A673 (cell line): ENCODE measurements at places on chromosomes 11 and 22. TPM values are rescaled to one million over a fixed set of nuclear protein-coding genes. Genes with fewer than 3 reads are reported as not detected.
A peak's percentile ranks its signal among the peaks of the same experiment; 100 is the strongest.

The USH1C gene
- total RNA-seq = not detected in 2 replicates

- H3K36me3 ChIP-seq = no peaks in the 10 kb centered on the region
- DNase-seq = no peak
- no peak overlapping the region for H3K27ac ChIP-seq
- H3K4me3 ChIP-seq = no peak overlapping the region
- peaks cover 4% of the 10 kb centered on the region for H3K4me1 ChIP-seq
- peaks cover 18% of the 10 kb centered on the region for H3K27me3 ChIP-seq
Observed at GRCh38 chr11:130414107-130415080, 14.0 kb downstream of the ADAMTS8 start.

GRCh38 chr22:43396934-43397457 lies 14.8 kb upstream of the MPPED1 start:
- no peak for DNase-seq
- H3K27ac ChIP-seq = no peak overlapping the region
- H3K4me3 ChIP-seq = no peak overlapping the region
- H3K4me1 ChIP-seq = no peaks in the 10 kb centered on the region

DNA sequence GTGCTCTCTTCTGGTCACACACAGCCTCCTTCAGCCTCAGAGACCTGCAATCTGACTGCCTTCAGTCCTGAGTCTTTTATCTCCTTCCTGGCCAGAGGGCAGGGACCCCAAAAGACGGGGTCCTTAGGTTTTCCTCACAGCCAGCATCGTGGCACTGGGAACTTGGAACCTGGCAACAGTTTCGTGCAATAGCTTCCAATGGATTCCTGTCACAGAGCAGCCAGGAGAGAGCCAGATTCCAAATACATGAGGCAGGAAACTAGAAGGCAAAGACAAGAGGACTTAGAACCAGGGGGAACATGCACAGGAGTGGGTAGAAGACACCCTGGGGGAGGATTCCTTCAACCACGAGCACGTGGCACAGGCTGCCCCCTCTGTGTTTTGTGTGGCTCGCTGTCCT lies 48.6 kb downstream of the C11orf91 start:
- no peak overlapping the region for H3K27ac ChIP-seq
- DNase-seq = no peak
- H3K4me3 ChIP-seq = no peak overlapping the region
- H3K4me1 ChIP-seq = no peaks in the 10 kb centered on the region

DNA sequence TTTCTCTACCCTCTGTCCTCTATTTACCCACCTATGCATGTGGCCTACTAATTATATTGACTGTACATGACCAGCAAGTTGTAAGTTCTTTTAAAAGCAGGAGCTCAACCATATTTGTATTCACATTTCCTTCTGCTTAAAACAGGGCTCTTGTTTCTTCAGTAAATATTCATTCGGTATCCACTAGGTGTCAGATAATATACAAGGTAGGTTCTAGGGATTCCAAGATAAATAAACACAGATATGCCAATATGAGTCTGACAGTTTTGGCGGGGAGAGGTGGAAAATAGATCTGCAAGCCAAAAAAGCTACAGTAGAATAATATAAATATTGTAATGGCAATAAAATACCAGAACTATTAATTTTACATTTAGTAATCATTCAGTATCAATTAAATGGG lies 15.3 kb upstream of the RAB30 start:
- no peaks in the 10 kb centered on the region for H3K4me1 ChIP-seq
- no peak overlapping the region for H3K4me3 ChIP-seq
- peak; percentile 23 for DNase-seq
- no peaks in the 10 kb centered on the region for H3K36me3 ChIP-seq
- no peak overlapping the region for H3K27ac ChIP-seq

The MGAT3 gene
- total RNA-seq = 2.7 and 5.8 TPM in 2 replicates

The PRR33 gene
- total RNA-seq = not detected in 2 replicates

DNA sequence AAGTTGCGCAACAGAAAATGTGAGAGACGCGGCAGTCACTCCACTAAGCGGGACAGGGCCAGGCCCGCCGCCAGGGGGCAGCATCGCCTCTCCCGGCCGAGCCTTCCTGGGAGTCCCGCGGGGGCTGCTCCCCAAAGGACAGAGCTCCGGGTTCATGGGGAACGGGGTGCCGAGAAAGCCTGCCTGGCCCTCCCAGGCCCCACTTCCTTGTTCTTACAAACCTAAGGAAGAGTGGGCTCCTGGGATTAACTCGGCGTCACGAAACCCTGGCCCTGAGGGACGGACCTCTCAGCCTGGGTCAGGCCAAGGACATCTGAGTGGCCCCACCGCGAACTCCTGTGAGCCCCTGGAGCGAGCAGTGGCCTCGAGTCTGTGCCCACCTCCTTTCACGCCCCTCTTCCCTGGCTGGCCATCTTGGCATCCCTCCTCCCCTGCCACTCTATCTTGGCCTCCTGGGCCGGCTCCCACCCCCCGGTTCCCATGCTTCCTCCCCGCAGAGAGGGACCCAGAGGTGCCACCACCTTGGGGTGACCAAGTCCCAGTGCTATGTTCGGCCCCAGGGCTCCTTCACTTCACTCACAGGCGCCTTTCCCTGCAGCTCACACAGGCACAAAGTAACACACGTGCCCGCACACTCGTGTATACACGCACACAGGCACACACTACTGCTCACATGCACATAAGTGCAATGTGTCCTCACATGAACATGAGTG lies 99.9 kb upstream of the FGF3 start:
- peaks cover 3% of the 10 kb centered on the region for H3K27me3 ChIP-seq
- no peak overlapping the region for H3K27ac ChIP-seq
- peaks cover 6% of the 10 kb centered on the region for H3K4me1 ChIP-seq
- H3K4me3 ChIP-seq = no peak overlapping the region

DNA sequence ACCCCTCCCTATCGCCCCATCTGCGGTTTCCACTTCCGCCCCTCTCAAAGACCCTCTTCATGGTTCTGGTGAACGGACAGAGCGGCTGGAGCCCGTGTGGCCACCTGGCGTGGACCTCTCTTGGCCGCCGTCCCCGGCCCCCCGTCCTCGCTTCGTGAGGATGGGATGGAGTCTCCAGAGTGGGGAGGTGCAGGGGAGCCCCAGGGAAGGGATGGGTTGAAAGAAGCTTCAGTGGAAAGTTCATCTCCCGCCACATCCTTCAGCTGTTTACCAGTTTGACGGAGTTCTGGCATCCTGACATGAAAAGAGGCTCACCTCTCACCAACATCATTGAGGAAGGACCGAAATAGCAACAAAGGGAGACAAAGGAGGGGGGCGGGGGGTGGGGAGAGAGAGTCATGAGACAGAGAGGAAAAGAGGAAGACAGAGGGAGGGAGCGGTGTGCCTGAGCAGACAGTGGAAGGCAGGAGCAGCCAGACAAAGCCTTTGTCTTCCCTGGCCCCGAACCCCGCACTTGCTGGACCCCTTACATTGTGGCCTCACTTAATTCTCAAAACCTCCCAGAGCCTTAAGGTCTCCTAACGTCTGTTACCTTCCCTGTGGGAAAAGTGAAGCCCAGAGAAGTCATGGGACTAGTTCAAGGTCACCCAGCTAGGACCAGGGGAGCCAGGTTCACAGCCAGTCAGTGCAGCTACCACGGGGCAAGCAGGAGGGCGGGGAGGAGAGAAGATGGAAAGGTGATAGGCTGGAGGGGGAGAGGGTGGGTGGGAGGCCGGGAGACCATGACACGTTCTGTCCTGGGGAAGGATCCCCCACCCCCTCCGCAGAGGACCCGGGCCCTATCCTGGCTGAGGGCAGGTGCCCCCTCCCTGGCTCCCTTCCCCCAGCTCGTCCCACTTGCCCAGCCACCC lies 54.9 kb downstream of the CD6 start:
- no peaks in the 10 kb centered on the region for H3K27me3 ChIP-seq
- no peak overlapping the region for H3K4me3 ChIP-seq
- H3K4me1 ChIP-seq = peaks cover 4% of the 10 kb centered on the region
- no peaks in the 10 kb centered on the region for H3K36me3 ChIP-seq
- DNase-seq = no peak
- no peak overlapping the region for H3K27ac ChIP-seq

- H3K27ac ChIP-seq = peak overlapping the region; percentile 80
- H3K4me3 ChIP-seq = peak overlapping the region; percentile 80
- peaks cover 2% of the 10 kb centered on the region for H3K36me3 ChIP-seq
- no peak for DNase-seq
- H3K27me3 ChIP-seq = no peaks in the 10 kb centered on the region
- H3K4me1 ChIP-seq = peaks cover 23% of the 10 kb centered on the region
Observed at GRCh38 chr22:30326255-30326705, 461 bp downstream of the TBC1D10A start.

The MISFA gene
- total RNA-seq = 4.6 and 5.8 TPM in 2 replicates

- DNase-seq = no peak
- no peaks in the 10 kb centered on the region for H3K27me3 ChIP-seq
- peaks cover 87% of the 10 kb centered on the region for H3K36me3 ChIP-seq
- no peak overlapping the region for H3K4me3 ChIP-seq
- H3K27ac ChIP-seq = peak overlapping the region; percentile 28
Observed at GRCh38 chr11:83713708-83714107, 427.5 kb upstream of the CCDC90B start.

The CRYAB gene
- total RNA-seq = 0.87 and 1.6 TPM in 2 replicates

- H3K4me3 ChIP-seq = no peak overlapping the region
- peak; percentile 77 for DNase-seq
- H3K27me3 ChIP-seq = no peaks in the 10 kb centered on the region
- H3K4me1 ChIP-seq = no peaks in the 10 kb centered on the region
Observed at GRCh38 chr11:95764267-95764898, 25.2 kb downstream of the FAM76B start.

DNA sequence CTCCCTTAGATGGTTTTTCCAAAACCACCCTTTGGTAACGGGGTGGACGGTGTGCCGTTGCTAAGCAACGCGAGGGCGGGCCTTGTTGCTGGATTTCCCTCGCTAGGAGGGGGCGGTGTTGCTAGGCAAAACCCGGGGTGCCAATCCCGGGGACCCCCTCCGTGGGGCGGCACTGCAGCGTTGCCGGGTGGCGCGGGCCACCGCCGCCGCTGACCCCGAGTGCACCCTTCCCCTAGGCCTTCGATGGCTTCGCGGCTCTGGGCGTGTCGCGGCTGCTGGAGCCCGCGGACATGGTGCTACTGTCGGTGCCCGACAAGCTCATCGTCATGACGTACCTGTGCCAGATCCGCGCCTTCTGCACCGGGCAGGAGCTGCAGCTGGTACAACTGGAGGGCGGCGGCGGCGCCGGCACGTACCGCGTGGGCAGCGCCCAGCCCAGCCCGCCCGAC lies 8.9 kb downstream of the EHBP1L1 start:
- H3K36me3 ChIP-seq = peaks cover 5% of the 10 kb centered on the region
- no peak overlapping the region for H3K27ac ChIP-seq
- H3K4me1 ChIP-seq = no peaks in the 10 kb centered on the region
- H3K4me3 ChIP-seq = no peak overlapping the region

The RASSF10 gene
- 0.15 TPM in 1 of 2 replicates, not detected in the other for total RNA-seq

DNA sequence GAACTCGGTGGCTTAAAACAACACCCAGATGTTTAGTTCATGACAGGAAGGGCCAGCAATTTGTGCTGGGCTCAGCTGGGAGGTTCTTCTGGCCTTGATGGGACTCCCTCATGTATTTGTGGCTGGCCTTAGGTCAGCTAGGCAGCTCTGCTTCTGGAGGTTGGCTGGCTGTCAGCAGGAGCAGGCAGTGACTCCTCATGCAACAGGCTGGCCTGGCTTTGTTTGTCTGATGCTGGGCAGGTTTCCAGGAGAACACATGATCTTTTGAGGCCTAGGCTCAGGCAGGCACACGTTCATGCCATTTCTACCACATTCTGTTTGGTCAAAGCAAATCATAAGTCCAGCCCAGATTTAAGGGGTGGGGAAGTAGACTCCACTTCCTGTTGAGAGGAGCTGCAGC lies 571.2 kb downstream of the TBC1D22A start:
- H3K4me1 ChIP-seq = no peaks in the 10 kb centered on the region
- H3K27ac ChIP-seq = no peak overlapping the region
- H3K4me3 ChIP-seq = no peak overlapping the region
- no peaks in the 10 kb centered on the region for H3K27me3 ChIP-seq
- peak; percentile 27 for DNase-seq
- no peaks in the 10 kb centered on the region for H3K36me3 ChIP-seq

The TNRC6B gene
- 52.2 and 56.6 TPM in 2 replicates for total RNA-seq

The ACER3 gene
- 30.2 and 31.0 TPM in 2 replicates for total RNA-seq

DNA sequence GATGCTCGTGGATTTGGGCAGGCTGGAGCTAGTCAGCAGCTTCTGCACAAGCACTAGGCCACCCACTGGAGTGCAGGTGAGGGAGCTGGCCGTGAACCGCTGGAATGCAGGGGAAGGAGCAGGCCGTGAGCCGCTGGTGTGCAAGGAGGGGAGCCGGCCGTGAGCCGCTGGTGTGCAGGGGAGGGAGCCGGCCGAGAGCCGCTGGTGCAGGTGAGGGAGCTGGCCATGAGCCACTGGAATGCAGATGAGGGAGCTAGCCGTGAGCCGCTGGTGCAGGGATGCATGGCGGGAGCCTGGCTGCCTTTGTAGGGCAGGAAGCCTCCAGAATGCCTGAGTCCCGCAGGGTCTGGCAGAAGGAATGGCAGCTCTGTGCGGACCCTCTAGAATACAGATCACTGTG lies 4220.0 kb upstream of the OR11H1 start:
- H3K4me1 ChIP-seq = no peaks in the 10 kb centered on the region
- no peak overlapping the region for H3K27ac ChIP-seq
- DNase-seq = no peak

DNA sequence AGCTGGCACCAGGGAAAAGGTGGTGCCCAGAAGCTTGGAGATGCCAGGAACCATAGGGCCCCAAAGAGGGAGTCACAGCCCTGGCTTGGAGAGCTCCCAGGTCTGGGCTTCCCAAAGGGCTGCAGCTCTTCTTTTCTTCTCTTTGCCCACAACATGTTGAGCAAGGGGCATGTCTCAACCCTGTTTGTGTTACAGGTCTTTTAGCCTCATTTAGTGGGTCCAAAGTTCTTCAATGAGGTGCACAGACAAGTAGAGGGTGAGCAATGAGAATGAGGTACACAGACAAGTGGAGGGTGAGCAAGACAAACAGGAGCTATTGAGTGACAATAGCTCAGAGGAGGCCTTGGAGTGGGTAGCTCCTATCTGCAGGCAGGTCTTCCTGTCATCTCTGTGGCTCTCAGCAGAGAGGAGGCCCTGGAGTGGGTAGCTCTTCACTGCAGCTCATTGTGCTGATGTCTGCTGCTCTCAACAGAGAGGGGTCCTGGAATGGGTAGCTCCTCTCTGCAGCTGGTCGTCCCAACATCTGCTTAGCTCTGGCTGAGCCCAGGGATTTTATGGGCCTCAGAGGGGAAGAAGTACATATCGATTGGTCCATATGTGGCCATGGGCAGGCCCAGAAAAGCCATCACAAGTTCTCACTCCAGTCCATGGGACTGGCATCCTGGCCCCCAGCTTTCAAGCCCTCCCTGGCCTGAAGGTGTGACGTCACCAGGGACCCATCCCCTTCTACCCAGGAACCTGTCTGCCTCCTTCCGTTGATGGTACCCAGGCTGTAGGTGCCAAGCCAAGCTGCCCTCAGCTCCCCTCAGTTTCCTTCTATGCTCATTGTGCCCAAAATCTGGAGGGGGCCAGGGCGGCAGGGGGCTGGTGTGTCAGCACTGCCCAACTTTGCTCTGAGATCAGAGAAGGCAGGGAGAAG lies 34.9 kb downstream of the WBP2NL start:
- no peak overlapping the region for H3K4me3 ChIP-seq
- no peaks in the 10 kb centered on the region for H3K36me3 ChIP-seq
- H3K4me1 ChIP-seq = no peaks in the 10 kb centered on the region
